ENCODE measurements at places on chromosomes 5 and 9. TPM values are rescaled to one million over a fixed set of nuclear protein-coding genes. Genes with fewer than 3 reads are reported as not detected.

DNA sequence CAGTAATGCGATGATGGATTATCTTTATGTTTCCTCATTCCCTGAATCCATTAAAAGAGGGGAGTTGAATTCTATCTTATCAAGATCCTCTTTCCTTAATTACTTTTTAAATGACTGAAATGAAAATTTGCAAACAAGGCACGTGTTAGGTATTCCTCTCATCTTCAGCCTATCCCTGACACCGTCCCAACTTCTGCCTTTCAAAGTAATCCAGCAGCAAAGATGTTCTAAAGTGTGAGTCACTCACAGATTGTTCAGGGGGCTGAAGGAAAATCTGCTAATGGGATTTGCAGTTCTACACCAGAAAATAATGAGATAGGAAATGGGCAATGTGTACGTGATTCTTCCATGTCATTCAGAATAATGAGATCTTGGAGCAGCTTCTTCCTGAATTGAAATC, 403.0 kb downstream of the ARHGEF28 start:
- no peak overlapping the region for H3K4me3 ChIP-seq
- DNase-seq = no peak
- H3K27me3 ChIP-seq = no peaks in the 10 kb centered on the region
- no peak overlapping the region for H3K27ac ChIP-seq

Gene CAPSL
- not detected for total RNA-seq

DNA sequence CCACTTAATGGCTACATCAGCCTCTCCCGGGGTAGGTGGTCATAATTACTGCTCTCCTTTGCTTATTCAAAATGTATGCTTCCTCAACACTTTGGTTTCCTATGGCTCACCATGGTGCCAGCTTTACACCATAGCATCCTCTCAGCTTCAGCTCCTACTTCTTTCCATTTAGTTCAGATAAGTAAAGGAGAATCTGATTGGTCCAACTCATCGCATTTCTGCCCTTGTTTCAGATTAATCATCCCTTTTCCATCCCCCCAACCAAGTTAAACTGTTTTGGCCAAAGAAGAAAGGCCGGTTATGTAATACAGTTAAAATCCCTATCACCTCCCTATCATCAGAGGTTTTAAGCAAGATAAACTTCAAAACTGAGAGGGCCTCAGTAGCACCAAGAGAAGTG, 130.5 kb downstream of the CETN3 start:
- no peaks in the 10 kb centered on the region for H3K27me3 ChIP-seq
- no peaks in the 10 kb centered on the region for H3K36me3 ChIP-seq
- H3K27ac ChIP-seq = no peak overlapping the region
- H3K4me3 ChIP-seq = no peak overlapping the region
- no peak for DNase-seq

DNA sequence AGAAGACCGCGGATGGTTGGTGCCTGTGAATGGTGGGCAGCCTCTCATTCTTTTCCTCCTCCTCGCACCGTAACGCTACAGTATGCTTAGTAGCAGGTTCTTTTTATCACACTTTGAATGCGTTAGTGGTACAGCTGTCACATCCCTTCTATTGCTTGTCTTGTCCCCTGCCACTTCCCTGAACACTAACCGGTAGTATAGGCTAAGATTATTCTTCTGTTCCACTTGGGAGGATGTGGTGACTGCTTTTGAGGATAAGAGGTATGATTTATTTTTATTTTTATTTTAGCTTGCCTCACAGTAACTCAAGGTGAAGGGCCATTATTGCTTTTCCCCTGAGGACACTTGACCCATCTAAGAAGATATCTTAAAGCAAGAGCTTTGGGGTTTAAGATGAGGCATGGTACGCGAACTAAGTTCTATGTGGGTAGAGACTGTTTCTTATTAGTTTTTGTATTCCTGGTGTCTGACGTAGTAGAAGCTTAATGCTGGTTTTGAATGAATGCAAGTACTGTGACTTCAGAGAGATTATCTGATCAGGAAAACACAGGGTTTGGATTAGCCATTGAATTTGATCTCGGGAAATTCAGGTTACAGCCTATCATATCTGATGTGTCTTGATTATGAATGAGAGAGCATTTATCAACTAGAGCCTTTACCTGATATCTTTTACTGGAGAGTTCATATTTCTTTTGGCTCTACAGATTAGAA, 951 bp downstream of the UNC13B start:
- no peaks in the 10 kb centered on the region for H3K27me3 ChIP-seq
- no peak for DNase-seq
- peak overlapping the region; percentile 96 for H3K4me3 ChIP-seq

DNA sequence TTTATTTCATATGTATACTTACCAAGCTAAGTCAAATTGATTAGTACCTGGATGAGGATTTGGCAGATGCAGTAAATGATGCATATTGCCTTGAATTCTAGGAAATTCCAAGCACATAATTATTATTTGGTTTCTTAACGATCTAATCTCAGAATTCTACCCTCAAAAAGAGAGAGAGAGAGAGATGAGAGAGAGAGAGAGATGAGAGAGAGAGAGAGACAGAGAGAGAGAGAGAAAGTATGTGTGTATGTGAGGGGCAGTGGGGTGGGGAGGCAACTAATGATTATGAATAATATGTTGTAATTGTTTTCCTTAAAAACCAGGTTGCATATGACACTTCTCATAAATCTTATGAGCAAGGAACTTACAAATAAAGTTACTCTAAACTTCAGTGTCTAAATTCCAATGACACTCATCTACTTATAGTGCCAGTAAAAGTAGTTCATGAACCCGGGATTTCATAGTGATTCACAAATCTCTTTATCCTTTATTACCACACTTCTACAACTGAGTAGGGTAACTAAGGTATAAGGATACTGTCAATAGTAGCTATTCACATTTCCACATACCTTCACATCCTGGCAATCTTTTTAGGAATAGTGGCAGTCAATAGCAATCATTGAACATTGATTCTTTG, 60.5 kb upstream of the EDIL3 start:
- no peaks in the 10 kb centered on the region for H3K36me3 ChIP-seq
- H3K4me1 ChIP-seq = no peaks in the 10 kb centered on the region
- H3K27ac ChIP-seq = no peak overlapping the region
- DNase-seq = no peak
- no peak overlapping the region for H3K4me3 ChIP-seq

GRCh38 chr5:13348568-13348967, 595.9 kb downstream of the DNAH5 start:
- no peaks in the 10 kb centered on the region for H3K27me3 ChIP-seq
- H3K27ac ChIP-seq = no peak overlapping the region
- DNase-seq = no peak
- no peaks in the 10 kb centered on the region for H3K36me3 ChIP-seq
- no peak overlapping the region for H3K4me3 ChIP-seq

DNA sequence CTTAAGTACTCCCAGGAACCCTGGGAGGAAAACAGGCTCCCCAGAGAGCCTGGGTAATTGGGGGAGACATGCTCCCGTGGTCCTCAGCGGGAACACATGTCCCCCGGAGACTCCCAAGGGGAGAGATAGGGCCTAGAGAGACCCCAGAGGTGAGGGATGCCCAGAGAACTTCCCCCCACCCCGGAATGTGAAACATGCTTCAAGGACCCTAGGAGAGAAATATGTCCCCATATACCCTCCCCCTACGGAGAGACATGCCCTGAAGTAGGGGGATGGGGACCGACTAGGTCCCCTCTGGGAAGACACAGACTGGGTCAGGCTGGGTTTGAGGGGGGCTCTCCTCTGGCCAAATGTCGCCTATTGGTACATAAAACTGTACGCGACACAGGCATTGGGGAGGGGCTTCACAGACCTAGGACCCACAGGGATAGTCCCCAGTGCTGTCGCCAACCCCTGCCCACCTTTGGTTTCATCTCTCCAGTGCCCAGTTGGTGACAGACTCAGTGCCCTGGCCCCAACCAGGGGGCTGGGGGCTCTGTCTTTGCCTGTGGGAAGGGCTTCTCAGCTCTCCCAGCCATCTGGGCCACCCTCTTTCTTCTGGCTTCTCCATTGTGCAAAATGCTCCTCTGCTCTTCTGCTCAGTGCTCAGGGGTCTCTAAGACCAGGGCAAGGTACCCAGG, 26.9 kb downstream of the PCDH1 start:
- peaks cover 62% of the 10 kb centered on the region for H3K4me1 ChIP-seq
- no peak for DNase-seq
- H3K27ac ChIP-seq = peak overlapping the region; percentile 98
- H3K36me3 ChIP-seq = peaks cover 14% of the 10 kb centered on the region
- peak overlapping the region; percentile 64 for H3K4me3 ChIP-seq

Gene DAB2IP
- total RNA-seq = 52.6 TPM

Gene TSSK1B
- not detected for total RNA-seq

DNA sequence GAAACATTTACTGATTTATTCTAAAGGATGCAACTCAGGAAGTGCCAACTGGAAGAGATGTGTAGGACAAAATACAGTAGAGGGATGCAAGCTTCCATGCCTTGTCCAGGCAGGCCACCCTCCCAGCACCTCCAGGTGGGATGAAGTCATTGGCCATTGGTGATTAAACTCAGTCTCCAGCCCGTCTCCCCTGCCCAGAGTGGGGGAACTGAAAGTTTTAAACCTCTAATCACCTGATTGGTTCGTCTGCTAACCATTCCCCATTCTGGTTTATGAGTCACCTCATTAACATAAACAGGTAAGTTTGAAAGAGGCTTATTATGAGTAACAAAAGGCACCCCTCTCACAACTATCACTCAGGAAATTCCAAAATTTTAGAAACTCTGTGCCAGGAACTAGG, 8.1 kb downstream of the TNFAIP8 start:
- no peak overlapping the region for H3K4me3 ChIP-seq
- no peak for DNase-seq
- no peak overlapping the region for H3K27ac ChIP-seq
- no peaks in the 10 kb centered on the region for H3K27me3 ChIP-seq

GRCh38 chr5:140012443-140012842, 30.7 kb downstream of the NRG2 start:
- DNase-seq = no peak
- H3K27ac ChIP-seq = no peak overlapping the region
- peaks cover 9% of the 10 kb centered on the region for H3K27me3 ChIP-seq
- no peaks in the 10 kb centered on the region for H3K4me1 ChIP-seq

Gene SLC6A3
- 0.53 TPM for total RNA-seq

Gene CARD6
- total RNA-seq = 0.24 TPM

Gene TRPM6
- 0.78 TPM for total RNA-seq

- DNase-seq = no peak
- peaks cover 55% of the 10 kb centered on the region for H3K4me1 ChIP-seq
- H3K36me3 ChIP-seq = no peaks in the 10 kb centered on the region
- no peaks in the 10 kb centered on the region for H3K27me3 ChIP-seq
Observed at GRCh38 chr5:136526791-136527190, 161.4 kb upstream of the TRPC7 start.

DNA sequence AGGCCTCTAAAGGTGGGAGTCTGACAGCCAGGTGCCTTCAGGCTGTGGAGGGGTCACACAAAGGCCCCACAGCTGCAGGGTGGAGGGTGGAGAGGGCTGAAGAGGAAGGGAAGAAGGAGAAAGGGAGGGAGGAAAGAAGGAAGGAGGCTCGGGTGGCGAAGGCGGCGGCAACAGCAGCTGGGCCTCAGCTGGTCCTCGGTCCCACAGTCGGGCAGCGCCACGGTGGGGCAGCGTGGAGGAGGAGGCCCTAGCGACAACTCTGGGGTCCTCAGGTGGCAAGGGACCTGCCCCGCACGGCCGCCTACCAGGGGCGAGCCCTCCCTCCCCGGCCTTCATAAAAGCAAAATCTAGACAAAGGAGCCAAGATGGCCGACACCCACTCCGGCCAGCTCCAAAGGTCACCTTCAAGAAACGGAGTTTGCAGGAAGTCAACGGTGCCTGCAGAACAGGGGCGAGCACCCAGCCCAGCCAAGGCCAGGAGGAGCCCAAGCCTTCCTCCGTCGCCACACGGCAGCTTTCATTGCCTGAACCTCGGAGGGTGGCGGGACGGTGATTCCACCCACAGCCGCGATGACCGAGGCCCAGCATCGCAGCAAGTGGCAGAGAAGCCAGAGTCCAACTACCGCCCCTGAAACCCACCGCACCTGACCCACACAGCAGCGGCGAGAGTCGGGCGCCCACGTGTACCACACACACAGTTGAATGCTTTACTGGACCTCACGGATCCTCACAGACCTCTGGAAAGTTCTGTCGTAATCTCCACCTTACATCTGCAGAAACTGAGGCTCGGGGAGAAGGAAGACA, 98.7 kb downstream of the VAV2 start:
- H3K36me3 ChIP-seq = 0 out of 2 replicates have a peak, but pooled peaks cover 2% of the 10 kb centered on the region
- DNase-seq = no peak
- H3K27ac ChIP-seq = peak overlapping the region; percentile 94
- no peak overlapping the region for H3K4me3 ChIP-seq

DNA sequence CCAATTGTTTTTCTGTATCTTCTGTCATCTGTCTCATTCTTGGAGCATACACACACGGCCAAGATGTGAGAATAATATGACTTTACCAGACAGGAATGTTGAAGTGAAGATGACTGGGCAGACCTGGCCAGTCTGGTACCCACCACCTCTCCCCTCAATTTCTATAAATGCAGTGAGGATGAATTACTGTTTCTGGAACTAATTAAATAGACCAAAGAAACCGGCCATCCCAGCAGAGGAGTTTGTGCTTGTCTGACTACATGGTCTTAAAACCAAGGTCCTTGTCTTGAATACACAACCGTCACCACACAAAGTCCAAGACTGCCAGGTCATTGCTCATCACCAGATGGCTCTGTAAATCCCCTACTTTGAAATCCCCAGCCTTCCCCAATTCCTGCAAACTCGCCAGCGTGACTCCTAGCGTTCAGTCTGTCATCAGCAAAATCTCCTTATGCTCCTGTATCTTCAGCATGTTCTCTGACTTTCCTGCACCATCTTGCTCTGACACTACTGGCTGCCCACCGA, 147.2 kb downstream of the PDE4D start:
- H3K4me3 ChIP-seq = no peak overlapping the region
- H3K36me3 ChIP-seq = no peaks in the 10 kb centered on the region
- no peak overlapping the region for H3K27ac ChIP-seq
- H3K4me1 ChIP-seq = no peaks in the 10 kb centered on the region
- no peaks in the 10 kb centered on the region for H3K27me3 ChIP-seq
- DNase-seq = no peak

- no peak overlapping the region for H3K4me3 ChIP-seq
- no peak overlapping the region for H3K27ac ChIP-seq
- H3K36me3 ChIP-seq = no peaks in the 10 kb centered on the region
- no peak for DNase-seq
- peaks cover 30% of the 10 kb centered on the region for H3K27me3 ChIP-seq
- H3K4me1 ChIP-seq = no peaks in the 10 kb centered on the region
Observed at GRCh38 chr9:95344735-95345325, 27.3 kb upstream of the FANCC start.

- H3K4me3 ChIP-seq = no peak overlapping the region
- peaks cover 8% of the 10 kb centered on the region for H3K4me1 ChIP-seq
- H3K27ac ChIP-seq = no peak overlapping the region
- H3K36me3 ChIP-seq = no peaks in the 10 kb centered on the region
Observed at GRCh38 chr5:60010853-60011252, 117.3 kb upstream of the PDE4D start.

DNA sequence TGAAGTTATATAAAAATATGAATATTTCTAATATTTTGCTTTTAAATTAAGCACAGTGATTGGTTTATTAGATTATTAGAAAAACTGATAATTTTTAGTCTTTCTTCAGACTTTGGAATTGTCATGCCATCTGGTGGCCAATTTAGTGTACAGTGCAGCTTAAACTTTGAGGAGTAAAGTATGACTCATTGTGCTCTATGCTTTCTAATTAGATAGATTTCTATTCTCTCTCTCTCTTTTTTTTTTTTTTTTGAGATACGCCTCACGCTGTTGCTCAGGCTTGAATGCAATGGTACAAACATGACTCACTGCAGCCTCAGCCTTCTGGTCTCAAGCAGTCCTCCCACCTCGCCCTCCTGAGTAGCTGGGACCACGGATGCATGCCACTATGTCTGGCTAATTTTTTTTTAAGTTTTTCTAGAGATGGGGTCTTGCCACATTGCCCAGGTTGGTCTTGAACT, 42.1 kb upstream of the GPR21 start:
- no peak overlapping the region for H3K27ac ChIP-seq
- H3K4me3 ChIP-seq = no peak overlapping the region
- H3K4me1 ChIP-seq = no peaks in the 10 kb centered on the region
- no peak for DNase-seq
- no peaks in the 10 kb centered on the region for H3K27me3 ChIP-seq

Data from WTC11 (cell line).